ENCODE measurements at places on chromosomes 5 and 9.

DNA sequence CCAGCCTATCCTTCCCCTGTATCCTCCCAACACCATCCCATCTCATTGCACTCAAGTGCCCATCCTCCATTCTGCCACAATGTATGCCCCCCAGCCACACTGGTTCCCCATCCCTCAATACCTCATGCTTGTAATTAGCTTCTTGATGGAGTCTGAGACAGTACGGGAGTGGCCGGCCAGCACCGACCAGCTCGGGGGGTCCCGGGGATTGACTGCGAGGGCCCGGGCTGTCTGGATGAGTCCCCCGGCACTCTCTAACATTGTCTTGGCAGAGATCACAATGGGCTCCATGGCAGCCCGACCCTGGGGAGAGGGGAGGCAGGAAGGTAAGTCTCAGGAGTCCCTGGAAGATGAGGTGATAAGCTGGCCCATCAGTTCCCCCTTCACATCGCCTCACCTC is 17.2 kb upstream of the TPM2 start:
- no peak for DNase-seq

DNA sequence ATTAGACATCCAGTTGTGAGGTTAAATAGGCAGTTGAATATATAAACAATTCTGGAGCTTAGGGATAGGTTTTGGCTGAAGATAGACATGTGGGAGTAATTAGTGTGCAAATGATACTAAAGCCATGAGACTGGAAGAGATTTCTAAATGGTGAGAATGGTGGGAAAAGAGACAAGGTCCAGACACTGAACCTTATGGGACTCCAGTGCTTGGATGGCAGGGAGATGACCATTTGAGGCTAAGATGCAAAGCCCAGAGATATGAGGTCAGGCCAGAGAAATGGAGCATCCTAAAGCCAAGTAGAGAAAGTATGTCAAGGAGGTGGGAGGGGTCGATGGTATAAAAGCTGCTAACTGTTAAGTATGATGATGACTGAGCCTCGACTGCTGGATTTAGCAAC is 115.6 kb downstream of the SEMA5A start:
- DNase-seq = no peak

DNA sequence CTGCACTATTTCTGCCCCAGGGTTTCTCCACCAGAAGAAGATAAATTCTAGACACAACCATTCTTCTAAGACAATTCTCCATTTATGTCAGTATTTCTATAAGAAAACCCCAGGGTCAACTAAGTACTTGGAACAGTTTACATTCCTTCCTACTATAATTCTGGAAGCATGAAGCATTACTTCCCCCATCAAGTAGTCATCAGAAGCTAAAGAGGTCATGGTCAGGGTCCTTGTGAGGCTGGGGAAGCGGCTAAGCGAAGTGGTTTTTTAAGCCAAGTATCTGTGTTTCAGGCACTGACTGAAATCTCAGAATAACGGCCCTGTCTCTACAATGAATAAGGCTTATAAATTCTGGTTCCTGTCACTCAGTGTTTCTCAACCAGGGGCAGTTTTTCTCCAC is 197.8 kb downstream of the GLIS3 start:
- no peak for DNase-seq

DNA sequence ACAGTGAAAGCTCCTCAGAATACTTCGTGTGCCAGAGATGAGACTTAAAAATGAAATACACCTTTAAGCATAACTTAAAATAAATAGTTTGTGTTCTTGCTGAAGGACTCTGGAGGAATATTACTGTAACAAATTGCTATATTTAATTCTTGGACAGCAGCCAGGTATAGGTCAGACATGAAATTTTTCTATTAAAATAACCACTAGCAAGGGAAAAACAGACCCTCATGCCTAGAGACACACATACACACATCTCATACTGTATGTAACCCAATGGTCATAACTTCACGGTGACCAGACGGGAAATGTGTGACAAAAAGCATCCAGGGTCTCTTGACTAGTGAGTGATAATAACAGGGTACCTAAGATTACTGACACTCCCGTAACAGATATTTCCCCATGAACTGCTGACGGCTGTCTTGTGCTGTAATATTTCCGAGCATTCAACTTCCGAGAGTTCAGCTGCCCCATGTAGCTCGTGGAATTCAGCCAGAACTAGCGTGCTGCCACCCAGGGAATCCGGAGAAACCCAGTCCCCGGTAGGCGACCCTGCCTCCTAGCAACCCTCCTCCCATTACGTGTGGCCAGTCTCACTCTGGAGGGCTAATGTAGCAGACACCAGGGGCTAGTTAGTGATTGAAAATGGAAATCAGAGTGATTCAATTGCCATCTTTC is 2295.1 kb upstream of the WWC1 start:
- DNase-seq = no peak

GRCh38 chr5:32160228-32160627 is 13.9 kb downstream of the GOLPH3 start:
- DNase-seq = no peak

- DNase-seq = no peak
Observed at GRCh38 chr5:124504081-124504916, 242.1 kb downstream of the ZNF608 start.

DNA sequence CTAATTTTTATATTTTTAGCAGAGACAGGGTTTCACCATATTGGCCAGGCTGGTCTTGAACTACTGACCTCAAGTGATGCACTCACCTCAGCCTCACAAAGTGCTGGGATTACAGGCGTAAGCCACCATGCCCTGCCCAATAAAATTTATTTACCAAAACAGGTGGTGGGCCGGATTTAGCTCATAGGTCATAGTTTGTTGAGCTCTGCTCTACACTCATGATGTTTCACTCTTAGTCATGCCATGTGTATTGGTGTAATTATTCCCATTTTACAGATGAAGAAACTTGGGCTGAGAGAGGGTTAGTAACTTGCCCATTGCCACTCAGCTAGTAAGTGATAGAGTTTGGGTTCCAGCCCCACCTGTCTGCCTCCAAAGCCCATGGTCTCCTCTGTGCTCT is 93.1 kb upstream of the WWC1 start:
- no peak for DNase-seq

DNA sequence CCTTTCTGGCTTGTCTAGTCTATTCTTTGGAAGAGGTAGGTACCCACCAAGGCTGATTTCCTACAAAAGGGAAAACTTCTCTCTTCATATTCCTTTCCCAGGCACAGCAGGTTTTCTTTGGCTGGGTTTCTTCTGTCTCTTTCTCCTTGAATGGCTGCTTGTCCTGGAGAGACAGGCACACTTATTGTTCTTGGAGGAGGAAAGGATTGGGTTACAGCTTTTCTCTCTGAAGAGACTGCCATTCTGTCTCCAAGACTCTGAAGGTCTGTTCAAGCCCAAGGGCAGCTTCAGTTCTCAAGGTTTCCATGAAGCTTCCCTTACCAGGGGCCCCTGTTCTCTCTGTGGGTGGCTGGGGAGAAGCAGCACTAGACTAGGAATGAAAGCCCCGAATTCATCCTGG is 33.9 kb downstream of the ACTBL2 start:
- DNase-seq = no peak

DNA sequence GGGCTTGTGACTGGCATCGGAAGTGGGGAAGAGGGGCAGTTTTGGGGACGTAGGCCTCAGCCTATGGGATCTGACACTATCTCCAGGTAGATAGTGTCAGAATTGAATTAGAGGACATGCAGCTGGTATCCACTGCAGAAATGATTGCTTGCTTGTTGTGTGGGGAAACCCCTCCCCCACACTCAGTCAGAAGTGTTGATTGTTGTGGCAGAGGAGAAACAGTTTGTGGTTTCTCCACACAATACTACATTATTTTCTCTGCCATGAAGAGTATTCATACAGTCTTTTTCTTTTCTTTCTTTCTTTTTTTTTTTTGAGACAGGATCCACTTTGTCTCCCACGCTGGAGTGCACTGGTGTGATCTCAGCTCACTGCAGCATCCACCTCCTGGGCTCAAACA is 113.9 kb downstream of the ARRDC3 start:
- DNase-seq = no peak

DNA sequence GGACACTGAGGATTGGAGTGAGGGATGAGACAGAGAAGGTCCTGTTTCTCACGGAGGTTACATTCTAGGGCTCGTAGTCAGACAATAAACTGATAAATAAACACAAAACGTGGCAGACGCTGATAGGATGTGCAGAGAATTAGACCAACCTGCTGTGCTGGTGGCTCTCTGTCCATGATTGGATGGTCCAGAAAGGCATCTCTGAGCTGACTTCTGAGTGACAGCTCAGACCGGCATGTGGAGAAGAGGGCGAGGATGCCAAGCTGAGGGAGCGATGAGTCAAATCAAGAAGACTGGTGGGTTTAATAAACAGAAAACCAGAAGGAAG is 132.3 kb upstream of the TAF11L2 start:
- DNase-seq = no peak

- no peak for DNase-seq
Observed at GRCh38 chr9:126723807-126724172, 81.0 kb upstream of the ZBTB43 start.

GRCh38 chr5:6452622-6453504 is 4.2 kb downstream of the UBE2QL1 start:
- no peak for DNase-seq

DNA sequence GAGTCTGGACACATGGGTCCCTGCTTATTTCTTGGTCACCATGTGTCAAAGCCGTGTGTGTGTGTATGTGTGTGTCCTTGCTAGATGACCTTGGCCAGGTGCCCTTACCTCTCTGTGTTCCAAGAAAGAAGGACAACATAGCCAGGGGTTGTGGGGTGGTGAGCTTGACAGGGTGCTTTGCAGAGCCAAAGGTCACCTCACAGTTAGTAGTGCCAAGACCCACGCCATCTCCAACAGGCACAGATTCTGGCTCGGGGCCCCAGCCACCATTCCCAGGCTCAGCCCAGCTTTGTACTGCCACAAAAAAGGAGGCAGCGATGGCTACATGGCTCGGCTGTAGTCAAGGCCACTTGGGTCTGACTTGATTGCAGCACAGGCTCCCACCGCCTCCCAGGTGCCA is 39.5 kb downstream of the CXXC5 start:
- no peak for DNase-seq

DNA sequence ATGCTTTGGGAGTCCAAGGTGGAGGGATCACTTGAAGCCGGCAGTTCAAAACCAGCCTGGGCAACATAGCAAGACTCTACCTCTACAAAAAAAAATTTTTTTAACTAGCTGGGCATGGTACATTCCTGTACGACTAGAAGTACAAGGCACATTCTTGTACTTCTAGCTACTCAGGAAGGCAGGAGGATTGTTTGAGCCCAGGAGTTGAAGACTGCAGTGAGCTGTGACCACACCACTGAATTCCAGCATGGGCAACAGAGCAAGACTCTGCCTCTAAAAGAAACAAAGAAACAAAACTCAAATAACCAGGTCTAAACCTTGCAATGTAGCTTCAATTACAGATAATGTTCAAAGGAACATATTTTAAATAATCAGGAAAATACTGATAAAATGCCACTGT is 56.2 kb downstream of the SSBP2 start:
- no peak for DNase-seq

- DNase-seq = no peak
Observed at GRCh38 chr5:119255571-119256356, 100.1 kb upstream of the TNFAIP8 start.

- DNase-seq = no peak
Observed at GRCh38 chr5:137847687-137848086, 20.0 kb upstream of the MYOT start.

DNA sequence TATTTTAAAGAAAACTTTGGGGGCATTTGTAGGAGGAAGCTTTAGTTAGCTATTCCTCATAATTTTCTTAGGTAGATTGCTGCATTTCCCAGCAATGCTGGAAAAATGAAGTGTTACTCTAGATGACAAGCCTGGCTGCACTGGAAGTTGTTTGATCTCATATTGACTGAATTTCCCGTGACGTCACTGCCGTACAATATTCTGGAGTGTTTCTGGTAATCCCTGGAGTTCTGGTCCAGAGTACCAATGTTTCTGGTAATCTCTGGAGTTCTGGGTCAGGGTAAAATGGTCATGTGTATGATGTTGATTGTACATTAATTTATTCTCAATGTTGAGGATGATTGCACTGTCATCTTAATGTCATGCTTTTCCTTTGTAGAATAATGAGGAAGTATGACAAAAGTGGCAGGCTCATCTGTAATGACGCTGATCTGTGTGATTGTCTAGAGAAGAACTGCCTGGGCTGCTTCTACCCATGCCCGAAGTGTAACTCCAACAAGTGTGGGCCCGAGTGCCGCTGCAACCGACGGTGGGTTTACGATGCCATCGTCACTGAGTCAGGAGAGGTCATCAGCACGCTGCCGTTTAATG is 26.2 kb downstream of the ARL14EPL start:
- no peak for DNase-seq

DNA sequence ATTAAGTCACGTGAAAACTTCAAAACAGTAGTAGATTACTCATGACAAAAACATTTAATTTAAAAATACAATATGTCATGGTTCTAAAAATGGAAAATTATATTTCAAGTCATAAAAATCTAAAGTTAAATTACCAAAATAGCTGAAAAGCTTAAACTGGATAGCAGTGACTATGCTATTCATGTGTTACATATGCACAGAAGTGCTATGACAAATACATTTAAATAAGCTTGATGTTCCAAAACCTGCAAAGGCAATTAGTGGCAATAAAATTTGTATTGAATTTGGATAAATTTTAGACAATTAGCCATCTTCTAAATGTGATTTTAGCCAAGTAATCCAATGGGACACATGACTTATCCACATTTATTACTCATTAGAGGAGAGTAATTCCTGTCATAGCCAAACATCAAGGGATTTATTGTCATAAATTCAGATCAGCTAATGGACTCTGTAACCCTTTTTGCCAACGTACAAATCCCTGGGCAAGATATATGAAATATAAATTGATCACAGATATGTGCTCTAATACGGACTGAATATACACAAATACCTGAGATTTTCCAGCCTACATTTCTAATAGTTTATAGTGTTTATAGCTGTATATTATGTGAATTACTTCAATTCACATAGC is 419.4 kb downstream of the ISL1 start:
- no peak for DNase-seq

DNA sequence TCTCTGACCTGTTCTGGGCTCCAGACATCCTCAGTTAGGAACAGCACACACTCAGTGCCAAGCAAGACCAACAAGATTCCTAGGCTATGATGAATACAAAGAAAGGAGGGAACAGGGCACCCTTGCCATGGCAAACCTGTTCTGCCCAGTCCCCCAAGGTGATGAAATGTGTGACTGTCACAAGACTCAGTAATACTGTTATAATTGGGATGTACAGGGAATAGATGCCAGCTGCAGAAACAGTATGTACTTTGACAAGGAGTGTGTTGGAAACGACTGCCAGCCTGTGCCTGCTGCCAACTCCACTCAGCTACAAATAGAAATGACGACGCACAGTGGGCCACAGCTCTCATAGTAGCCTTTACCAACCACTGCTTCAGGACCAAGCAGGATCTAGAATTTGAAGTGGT is 453.0 kb downstream of the EFNA5 start:
- no peak for DNase-seq

DNA sequence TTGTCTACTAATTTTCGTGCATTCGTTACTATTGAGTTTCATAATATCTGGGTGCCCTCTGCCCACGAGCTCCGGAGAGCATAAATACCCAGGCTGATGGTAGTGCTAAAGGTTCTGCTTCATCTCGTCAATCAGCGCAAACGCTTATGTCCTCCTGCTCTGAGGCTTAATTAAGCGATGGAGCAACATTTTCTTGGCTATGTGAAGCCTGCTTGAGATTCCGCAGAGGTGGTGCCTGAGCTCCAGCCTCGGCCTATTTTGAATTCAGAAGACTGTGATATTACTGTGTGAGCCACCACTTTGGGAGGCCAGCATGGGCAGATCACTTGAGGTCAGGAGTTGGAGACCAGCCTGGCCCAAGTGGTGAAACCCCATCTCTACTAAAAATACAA is 44.8 kb downstream of the ANXA2R start:
- DNase-seq = no peak
